ENCODE measurements at places on chromosomes 5 and 9. TPM values are rescaled to one million over a fixed set of nuclear protein-coding genes. Genes with fewer than 3 reads are reported as not detected.

The RNF208 gene
- total RNA-seq = 1.5 TPM

DNA sequence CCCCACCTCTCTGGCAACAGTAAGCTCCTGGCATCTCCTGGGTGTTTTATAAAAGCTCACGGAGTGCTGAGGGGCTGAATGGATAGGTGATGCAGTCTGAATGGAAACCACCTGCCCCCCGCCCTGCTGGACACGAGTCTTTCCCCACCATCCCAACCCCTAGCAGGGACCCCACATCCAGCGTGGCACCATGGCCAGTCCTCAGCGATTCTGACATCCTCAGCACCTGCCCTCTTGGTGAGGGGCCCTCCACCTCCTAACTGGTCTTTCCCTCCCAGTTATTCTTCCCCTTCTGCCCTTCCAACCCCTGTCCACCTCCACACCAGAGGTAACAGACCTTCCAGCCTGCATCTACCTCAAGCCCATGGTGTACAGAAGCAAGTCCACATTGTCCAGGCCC, 38.7 kb upstream of the GABBR2 start:
- DNase-seq = no peak

DNA sequence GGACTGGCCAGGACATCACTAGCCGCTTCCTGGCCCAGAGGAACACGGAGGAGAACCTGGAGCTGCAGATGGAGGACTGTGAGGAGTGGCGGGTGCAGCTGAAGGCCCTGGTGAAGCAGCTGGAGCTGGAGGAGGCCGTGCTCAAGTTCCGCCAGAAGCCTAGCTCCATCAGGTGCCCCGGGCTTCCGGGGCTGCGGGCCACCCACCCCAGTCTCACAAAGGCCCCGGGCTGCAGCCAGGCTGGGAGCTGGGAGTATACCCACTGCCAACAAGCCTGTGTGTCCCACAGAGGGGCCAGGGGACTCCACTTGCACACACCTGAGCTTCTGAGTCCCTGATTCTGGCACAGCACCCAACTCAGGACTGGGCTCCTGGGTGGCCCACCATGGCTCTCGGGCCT, 1.7 kb upstream of the RABL6 start:
- DNase-seq = no peak

DNA sequence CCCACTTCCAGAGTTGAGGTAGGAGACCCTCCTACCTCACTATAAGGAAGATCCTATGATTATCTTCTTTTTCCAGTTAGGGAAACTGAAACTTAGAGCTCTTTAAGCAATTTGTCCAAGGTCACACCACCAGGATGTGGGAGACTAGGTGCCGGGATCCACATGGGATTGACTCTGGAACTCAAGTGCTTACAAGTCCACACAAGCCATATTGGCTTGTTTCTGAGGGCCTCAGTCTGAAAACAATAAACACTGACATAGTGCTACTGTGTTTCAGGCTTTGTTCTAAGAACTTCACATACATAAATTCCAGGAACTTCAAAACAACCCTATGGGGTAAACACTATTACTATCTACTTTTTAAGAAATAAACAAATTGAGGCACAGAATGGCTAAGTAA, 481.3 kb downstream of the ZSWIM6 start:
- no peak for DNase-seq

GRCh38 chr5:102049517-102049916, 246.6 kb downstream of the SLCO4C1 start:
- no peak for DNase-seq

DNA sequence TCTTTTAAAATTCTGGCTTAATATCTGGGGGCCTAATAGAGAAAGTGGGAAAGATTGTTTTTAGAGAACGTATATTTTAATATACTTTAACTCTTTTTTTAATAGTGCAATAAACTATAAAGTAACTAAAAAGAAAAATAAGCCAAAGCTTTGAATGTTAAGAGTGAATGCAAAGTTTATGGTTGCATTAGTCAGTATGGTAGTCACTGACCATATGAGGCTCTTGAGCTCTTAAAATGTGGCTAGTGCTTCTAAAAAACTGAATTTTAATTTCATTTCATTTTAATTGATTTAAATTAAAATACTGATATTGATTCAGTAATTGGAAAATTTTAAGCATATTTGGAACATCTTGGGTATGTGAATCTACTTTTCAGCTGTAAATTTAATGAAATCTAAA, 310.7 kb downstream of the PJA2 start:
- no peak for DNase-seq

The CLIC3 gene
- 2.4 TPM for total RNA-seq

GRCh38 chr5:79135790-79136553, 24.4 kb downstream of the BHMT start:
- DNase-seq = no peak

The OMD gene
- not detected for total RNA-seq
